ENCODE measurements at places on chromosomes 1 and 21.

DNA sequence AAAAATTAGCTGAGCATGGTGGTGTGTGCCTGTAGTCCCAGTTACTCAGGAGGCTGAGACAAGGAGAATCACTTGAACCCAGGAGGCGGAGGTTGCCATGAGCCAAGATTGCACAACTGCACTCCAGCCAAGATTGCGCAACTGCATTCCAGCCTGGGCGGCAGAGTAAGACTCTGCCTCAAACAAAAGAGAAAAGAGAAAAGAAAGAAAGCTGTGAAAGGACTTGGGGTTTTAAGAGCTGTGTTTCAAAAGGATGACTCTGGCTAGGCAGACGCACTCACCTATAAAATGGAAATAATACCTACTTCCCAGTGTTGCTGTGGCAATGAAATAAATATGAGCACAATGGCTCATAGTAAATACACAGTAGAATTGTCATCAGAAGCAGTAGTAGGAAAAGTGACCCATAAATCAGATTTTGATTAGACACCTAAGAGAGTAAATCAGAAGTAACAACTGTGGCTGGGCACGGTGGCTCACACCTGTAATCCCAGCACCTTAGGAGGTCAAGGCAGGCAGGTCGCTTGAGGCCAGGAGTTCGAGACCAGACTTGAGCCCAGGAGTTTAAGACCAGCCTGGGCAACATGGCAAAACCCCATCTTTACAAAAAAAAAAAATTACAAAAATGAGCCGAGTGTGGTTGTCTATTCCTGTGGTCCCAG lies 45.9 kb upstream of the PUM1 start:
- no peak overlapping the region for H3K27ac ChIP-seq
- H3K36me3 ChIP-seq, result no peaks in the 10 kb centered on the region
- H3K27me3 ChIP-seq, result peaks cover 15% of the 10 kb centered on the region
- DNase-seq, result no peak
- no peak overlapping the region for H3K4me3 ChIP-seq

DNA sequence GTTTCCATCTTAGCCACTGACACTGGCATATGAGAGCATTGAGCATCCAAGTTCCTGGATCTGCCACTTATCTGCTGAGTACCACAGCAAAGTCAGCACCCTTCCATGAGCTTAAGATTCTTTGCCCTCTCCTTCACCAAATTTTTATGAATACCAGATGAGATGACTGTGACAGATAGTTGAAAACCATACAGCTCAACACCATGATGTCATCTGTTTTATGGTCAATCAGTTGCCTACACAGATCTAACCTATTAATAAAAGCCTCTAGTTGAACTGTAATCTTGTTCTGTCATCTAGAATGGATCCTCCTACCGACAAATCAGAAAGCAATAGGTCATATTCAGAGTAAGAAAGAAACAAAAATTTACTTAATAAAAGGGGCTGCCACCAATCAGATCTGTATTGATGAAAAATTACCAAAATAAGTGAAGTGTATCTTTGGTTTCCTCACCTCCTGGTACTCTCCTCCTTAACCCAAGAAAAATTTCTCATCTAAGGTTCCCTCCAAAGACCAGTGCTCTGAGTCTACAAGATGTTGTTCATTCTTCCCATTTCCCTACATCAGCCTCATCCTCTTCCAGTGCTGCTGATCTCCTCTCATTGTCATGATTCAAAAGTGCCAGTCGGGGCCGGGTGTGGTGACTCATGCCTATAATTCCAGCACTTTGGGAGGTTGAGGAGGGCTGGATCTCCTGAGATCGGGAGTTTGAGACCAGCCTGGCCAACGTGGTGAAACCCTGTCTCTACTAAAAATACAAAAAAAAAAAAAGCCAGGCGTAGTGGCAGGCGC lies 138.8 kb upstream of the CTTNBP2NL start:
- DNase-seq, result no peak
- no peak overlapping the region for H3K27ac ChIP-seq
- no peaks in the 10 kb centered on the region for H3K36me3 ChIP-seq
- H3K4me3 ChIP-seq, result no peak overlapping the region
- H3K4me1 ChIP-seq, result no peaks in the 10 kb centered on the region
- H3K27me3 ChIP-seq, result peaks cover 24% of the 10 kb centered on the region

DNA sequence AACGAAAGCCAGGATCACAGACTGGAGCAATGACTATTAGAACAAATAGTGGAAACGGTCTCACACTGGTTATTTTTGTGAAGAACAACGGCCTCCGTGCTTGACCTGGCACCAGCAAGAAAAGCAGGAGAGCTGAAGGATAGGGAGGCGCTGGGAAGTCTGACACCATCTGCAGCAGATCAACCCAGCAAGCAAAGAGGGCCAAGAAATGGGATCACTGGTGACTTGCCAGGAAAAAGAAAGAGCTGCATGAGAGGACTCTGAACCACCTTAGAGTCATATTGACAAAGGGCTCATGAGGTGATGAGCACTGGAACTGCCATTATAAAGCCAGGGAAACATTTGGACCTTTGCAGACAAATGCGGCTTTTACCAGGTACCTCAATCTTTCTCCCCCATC lies 25.0 kb downstream of the MTOR start:
- peak overlapping the region; percentile 34 for H3K27ac ChIP-seq
- no peak for DNase-seq
- H3K4me1 ChIP-seq, result peaks cover 7% of the 10 kb centered on the region
- no peaks in the 10 kb centered on the region for H3K27me3 ChIP-seq
- H3K36me3 ChIP-seq, result peaks cover 62% of the 10 kb centered on the region

DNA sequence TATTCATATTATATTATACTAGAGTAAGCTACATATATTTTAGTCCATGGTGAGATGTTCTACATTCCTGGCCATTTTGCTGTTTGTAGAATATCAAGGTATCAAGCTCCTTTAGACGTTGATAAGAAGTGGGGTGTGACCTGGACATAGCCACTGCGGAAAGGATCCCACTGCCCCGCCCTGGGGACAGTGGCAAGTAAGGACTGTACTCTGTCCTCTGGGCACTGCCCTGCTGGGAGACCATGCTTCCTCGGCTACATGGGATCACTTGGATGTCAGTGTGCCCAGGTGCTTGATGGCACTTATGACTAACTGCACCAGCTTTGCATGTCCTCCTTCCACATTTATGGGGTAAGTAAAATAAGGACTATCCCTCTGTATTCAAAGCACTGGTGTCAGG lies 46.3 kb upstream of the NTPCR start:
- H3K27ac ChIP-seq, result no peak overlapping the region
- H3K27me3 ChIP-seq, result no peaks in the 10 kb centered on the region
- peaks cover 32% of the 10 kb centered on the region for H3K4me1 ChIP-seq
- H3K36me3 ChIP-seq, result no peaks in the 10 kb centered on the region
- no peak for DNase-seq

GRCh38 chr1:35622510-35623178 lies 18.7 kb downstream of the PSMB2 start:
- no peak overlapping the region for H3K4me3 ChIP-seq
- no peak for DNase-seq
- H3K27me3 ChIP-seq, result no peaks in the 10 kb centered on the region
- peaks cover 6% of the 10 kb centered on the region for H3K4me1 ChIP-seq
- peaks cover 38% of the 10 kb centered on the region for H3K36me3 ChIP-seq

All from activated CD4-positive, alpha-beta memory T cell treated with anti-CD3 and anti-CD28 coated beads, Interleukin-2, amount 10 ng/mL, durations not matched to agents 7 days and 5 days (primary cell).